ENCODE measurements at places on chromosomes 7 and 10.

DNA sequence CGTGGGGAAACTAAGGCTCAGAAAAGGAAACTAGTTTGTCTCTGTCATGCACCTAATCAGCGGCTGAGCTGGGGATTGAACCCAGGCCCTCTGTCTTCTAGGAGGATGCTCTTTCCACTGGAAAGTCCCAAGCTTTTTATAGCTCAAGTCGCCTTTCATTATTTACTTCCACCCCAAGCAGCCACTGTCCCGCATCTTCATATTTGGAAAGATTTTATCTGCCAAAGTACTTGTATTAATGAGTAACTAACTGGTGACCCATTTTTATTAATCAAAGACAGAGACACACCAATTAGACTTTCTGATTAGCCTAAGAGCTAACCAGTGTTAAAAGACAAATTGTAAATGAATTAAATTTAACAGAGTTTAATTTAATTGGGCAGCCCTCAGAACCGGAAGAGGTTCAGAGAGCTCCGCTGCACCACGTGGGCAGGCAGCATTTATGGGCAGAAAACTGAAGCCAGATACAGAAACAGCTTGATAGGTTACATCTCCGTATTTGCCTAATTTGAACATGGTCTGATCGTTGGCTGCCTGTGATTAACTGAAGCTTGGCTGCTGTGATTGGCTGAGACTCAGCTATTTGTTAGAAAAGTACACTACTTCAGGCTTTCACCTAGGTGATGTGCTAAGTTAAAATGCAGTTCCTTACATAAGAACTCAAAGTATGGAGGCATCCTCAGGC is 78.5 kb upstream of the PDCD4 start:
- no peaks in the 10 kb centered on the region for H3K36me3 ChIP-seq
- no peaks in the 10 kb centered on the region for H3K4me1 ChIP-seq
- no peak overlapping the region for H3K27ac ChIP-seq
- H3K4me3 ChIP-seq: no peak overlapping the region
- H3K27me3 ChIP-seq: no peaks in the 10 kb centered on the region
- no peak for DNase-seq

DNA sequence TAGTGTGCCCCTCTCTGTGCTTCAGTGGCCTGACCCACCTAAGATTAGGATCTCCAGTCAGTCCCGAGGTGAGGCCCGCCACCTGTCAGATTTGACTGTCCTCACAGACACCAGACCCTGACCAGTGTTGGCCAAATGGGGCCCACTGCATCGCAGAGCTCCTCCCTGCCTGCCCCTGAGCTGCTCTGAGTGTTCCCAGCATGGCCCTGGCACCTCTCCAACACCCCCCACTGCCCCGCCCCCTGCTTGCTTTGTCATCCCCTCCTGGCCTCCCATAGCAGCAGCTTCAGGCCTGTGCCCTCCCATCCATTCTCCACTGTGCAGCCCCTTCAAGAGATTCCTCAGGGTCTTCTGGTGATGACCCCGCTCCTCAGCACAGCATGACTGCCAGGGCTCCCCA is 67.6 kb downstream of the C10orf120 start:
- DNase-seq: no peak
- no peaks in the 10 kb centered on the region for H3K36me3 ChIP-seq
- H3K4me1 ChIP-seq: no peaks in the 10 kb centered on the region
- no peak overlapping the region for H3K4me3 ChIP-seq

DNA sequence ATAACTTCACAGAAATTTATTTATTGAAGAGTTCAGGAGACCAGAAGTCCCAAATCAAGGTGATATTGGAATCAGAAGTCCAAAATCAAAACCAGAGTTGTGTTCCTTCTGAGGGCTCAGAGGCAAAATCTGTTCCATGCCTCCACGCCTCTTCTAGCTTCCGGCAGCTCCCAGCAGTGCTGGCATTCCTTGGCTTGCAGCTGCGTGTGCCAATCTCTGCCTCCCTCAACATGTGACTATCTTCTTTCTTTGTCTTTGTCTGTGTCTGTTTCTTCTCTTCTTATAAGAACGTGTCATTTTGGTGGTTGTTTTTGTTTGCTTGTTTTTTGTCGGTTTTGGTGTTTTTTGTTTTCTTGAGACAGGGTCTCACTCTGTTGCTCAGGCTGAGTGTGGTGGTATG is 116.1 kb downstream of the APBB1IP start:
- no peak overlapping the region for H3K4me3 ChIP-seq
- no peak for DNase-seq
- H3K36me3 ChIP-seq: peaks cover 71% of the 10 kb centered on the region
- H3K27ac ChIP-seq: no peak overlapping the region

GRCh38 chr7:11394438-11394837 is 420.8 kb downstream of the PHF14 start:
- no peaks in the 10 kb centered on the region for H3K36me3 ChIP-seq
- H3K4me1 ChIP-seq: no peaks in the 10 kb centered on the region
- H3K27me3 ChIP-seq: no peaks in the 10 kb centered on the region
- DNase-seq: no peak
- no peak overlapping the region for H3K27ac ChIP-seq

DNA sequence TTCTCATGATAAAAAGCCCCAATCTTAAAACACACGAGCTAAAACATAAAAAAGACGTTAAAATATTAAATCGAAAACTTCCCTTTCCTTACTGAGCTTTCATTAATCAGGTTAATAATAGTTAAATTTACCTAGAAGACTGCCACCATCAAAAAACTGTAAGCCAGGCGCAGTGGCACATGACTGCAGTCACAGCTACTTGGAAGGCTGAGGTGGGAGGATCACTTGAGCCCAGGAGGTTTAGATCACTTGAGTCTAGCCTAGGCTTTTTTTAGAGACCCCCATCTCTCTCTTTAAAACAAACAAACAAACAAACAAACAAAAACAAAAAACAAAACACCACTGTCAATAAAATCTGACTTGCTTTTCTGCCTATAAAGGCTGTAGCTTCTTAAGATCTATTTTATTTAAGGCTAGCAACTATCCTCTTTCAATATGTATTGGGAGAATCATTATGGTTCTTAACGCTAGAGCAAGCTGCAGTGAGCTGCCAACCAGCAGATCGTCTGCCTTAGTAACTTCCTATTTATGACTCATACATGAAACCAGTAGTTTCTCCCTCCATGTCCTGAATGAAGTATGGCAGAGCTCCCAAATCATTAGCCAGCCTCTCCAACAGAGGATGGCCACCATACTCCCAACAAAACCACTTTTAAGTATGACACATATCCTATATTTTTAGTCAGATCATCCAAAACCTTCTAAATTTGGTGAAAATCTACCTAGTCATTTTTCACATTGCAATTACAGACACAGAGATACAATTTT is 163.7 kb downstream of the SRPK2 start:
- no peak for DNase-seq
- H3K4me3 ChIP-seq: no peak overlapping the region
- no peak overlapping the region for H3K27ac ChIP-seq
- no peaks in the 10 kb centered on the region for H3K36me3 ChIP-seq

DNA sequence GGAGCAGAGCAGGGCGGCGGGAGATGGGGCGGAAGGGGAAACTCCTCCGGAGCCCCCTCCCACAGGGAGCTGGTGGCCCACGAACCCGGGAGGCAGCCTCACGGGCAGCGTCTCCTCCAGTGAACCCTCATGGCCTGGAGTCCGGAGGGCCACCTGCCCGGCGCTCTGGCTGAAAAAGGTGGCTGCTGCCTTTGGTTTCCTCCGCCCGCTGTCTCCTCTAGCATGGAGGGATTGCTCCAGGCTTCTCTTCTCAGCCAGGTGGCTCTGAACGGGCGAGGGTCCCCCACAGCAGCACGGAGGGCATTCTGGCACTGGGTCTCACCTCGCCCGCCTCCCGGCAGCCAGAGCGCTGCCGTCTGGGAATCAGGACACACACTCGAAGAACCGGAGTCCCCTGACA is 177.3 kb upstream of the PFKP start:
- H3K4me3 ChIP-seq: no peak overlapping the region
- H3K27ac ChIP-seq: no peak overlapping the region
- no peaks in the 10 kb centered on the region for H3K36me3 ChIP-seq

DNA sequence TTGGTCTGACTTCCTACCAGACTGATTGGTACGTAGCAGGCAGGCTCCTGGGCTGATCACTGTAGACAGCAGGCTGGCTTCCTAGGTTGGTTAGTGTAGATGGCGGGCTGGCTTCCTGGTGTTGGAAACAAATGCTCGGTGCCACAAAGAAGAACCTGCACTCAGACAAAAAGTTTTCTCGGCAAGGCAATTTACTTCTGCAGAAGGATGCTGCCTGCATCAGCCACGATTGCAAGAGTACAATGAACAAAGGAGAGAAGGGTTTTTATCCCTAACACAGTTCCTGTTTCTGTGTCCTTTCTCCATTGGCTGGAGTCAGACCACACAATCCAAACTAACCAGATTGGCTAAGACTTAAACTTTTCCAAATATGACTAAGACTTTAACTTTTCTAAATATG is 123.6 kb upstream of the PPP2R2D start:
- H3K4me1 ChIP-seq: no peaks in the 10 kb centered on the region
- H3K36me3 ChIP-seq: no peaks in the 10 kb centered on the region
- H3K4me3 ChIP-seq: no peak overlapping the region

GRCh38 chr10:129507216-129507889 is 40.3 kb downstream of the MGMT start:
- no peaks in the 10 kb centered on the region for H3K27me3 ChIP-seq
- no peak overlapping the region for H3K4me3 ChIP-seq

DNA sequence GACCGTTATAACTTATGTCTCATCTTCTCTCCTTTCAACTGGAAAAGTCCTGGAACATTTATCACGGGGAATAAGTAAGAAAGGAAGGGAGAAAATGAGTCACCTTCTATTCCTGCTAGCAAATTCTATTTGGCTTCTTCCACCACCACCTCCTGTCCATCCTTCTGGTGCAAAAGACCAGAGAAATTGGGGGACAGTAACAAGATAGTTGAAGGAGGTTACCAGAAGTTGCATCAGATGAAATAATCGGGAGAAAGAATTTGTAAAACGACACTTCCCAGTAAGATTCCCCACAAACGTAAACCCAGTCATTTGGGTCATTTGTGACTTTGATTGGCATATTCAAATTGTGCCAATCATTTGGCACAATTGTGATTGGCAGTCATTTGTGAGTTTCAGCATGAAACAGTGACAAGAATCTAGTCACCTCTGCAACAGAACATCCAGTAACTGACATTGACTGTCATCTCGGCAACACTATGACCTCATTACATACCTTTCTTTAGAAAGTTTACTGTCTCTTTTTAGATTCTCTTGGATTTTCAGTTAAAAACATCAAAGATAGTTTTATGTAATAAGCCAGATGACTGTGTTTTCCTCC is 51.3 kb upstream of the PIK3CG start:
- no peaks in the 10 kb centered on the region for H3K27me3 ChIP-seq
- H3K4me3 ChIP-seq: no peak overlapping the region
- H3K27ac ChIP-seq: no peak overlapping the region
- no peaks in the 10 kb centered on the region for H3K4me1 ChIP-seq

DNA sequence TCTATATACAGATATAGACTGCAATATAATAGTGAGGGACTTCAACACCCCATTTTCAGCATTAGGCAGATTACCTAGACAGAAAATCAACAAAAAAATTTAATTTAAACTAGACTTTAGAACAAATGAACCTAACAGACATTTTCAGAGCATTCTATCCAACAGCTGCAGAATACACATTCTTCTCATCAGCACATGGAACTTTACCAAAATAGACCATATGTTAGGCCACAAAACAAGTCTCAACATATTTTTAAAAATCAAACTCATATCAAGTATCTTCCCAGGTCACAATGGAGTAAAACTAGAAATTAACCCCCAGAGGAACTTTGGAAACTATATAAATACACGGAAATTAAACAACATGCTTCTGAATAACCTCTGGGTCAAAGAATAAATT is 169.6 kb downstream of the MTERF1 start:
- no peaks in the 10 kb centered on the region for H3K4me1 ChIP-seq
- H3K36me3 ChIP-seq: no peaks in the 10 kb centered on the region
- no peaks in the 10 kb centered on the region for H3K27me3 ChIP-seq
- no peak overlapping the region for H3K4me3 ChIP-seq

- peaks cover 42% of the 10 kb centered on the region for H3K4me1 ChIP-seq
- DNase-seq: peak; percentile 52
- no peak overlapping the region for H3K4me3 ChIP-seq
- H3K27ac ChIP-seq: no peak overlapping the region
These were observed 26.2 kb downstream of the PWWP2B start for GRCh38 chr10:132422903-132423825.

GRCh38 chr10:78929541-78929940 is 139.2 kb upstream of the ZMIZ1 start:
- H3K36me3 ChIP-seq: no peaks in the 10 kb centered on the region
- no peak overlapping the region for H3K4me3 ChIP-seq
- no peak overlapping the region for H3K27ac ChIP-seq
- no peak for DNase-seq
- no peaks in the 10 kb centered on the region for H3K4me1 ChIP-seq

GRCh38 chr7:98927125-98927524 is 48.8 kb downstream of the TRRAP start:
- no peaks in the 10 kb centered on the region for H3K27me3 ChIP-seq
- no peak for DNase-seq
- no peak overlapping the region for H3K4me3 ChIP-seq
- H3K36me3 ChIP-seq: peaks cover 83% of the 10 kb centered on the region

- H3K36me3 ChIP-seq: no peaks in the 10 kb centered on the region
- no peaks in the 10 kb centered on the region for H3K4me1 ChIP-seq
- H3K4me3 ChIP-seq: no peak overlapping the region
- no peak for DNase-seq
These were observed 68.4 kb upstream of the TMEM229A start for GRCh38 chr7:124101173-124101768.

GRCh38 chr7:15932318-15932717 is 245.8 kb upstream of the MEOX2 start:
- no peaks in the 10 kb centered on the region for H3K36me3 ChIP-seq
- H3K27me3 ChIP-seq: no peaks in the 10 kb centered on the region
- no peaks in the 10 kb centered on the region for H3K4me1 ChIP-seq
- no peak overlapping the region for H3K27ac ChIP-seq
- no peak for DNase-seq

GRCh38 chr7:38189231-38189938 is 11.3 kb downstream of the STARD3NL start:
- H3K27ac ChIP-seq: no peak overlapping the region
- no peaks in the 10 kb centered on the region for H3K4me1 ChIP-seq
- H3K36me3 ChIP-seq: no peaks in the 10 kb centered on the region
- H3K4me3 ChIP-seq: no peak overlapping the region

GRCh38 chr10:120805014-120805812 is 45.9 kb upstream of the WDR11 start:
- H3K27ac ChIP-seq: no peak overlapping the region
- no peaks in the 10 kb centered on the region for H3K36me3 ChIP-seq
- H3K4me3 ChIP-seq: no peak overlapping the region
- H3K4me1 ChIP-seq: no peaks in the 10 kb centered on the region
- no peaks in the 10 kb centered on the region for H3K27me3 ChIP-seq

DNA sequence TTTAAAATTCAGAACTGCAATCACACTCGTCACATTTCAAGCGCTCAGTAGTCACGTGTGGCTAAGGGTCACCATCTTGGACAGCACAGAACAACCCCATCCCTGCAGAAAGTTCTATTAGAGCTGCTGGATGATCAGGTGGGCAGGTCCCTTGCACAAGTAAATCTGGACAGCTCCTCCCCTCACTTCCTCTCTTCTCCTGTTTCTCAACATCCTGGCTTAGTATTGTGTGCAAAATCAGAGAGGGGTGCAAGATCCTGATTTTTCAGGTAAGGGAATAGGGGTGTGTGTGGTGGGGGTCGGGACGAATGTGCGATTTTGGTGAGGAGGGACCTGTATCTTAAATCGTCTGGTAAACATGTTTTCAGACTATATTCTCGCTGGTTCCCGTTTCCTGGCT is at the start of gene GIMAP4:
GIMAP4 (plus strand) TSS at position 222 of the 400 bp plus-strand sequence. CDS start 2,512 bp downstream, outside the sequence.
- H3K4me1 ChIP-seq: peaks cover 68% of the 10 kb centered on the region
- H3K36me3 ChIP-seq: peaks cover 26% of the 10 kb centered on the region
- peak; percentile 61 for DNase-seq
- no peaks in the 10 kb centered on the region for H3K27me3 ChIP-seq

Data from CD4-positive, alpha-beta T cell (primary cell).